Glutamatergic neuron (in vitro differentiated cells): ENCODE measurements at places on chromosomes 4 and X. TPM values are rescaled to one million over a fixed set of nuclear protein-coding genes. Genes with fewer than 3 reads are reported as not detected.

TEX13B gene
- total RNA-seq = not detected

CYSLTR1 gene
- 0.25 TPM for total RNA-seq

CD38 gene
- total RNA-seq = 0.37 TPM

FAM47C gene
- total RNA-seq = not detected

CITED1 gene
- 42.7 TPM for total RNA-seq

SULT1E1 gene
- total RNA-seq = not detected

PABPC1L2B gene
- 1.5 TPM for total RNA-seq

RS1 gene
- total RNA-seq = not detected

GAGE2A gene
- not detected for total RNA-seq

GAGE1 gene
- total RNA-seq = not detected

GPAT3 gene
- not detected for total RNA-seq

LAMTOR3 gene
- total RNA-seq = 39.1 TPM

DGAT2L6 gene
- not detected for total RNA-seq

ANXA3 gene
- total RNA-seq = not detected

AR gene
- total RNA-seq = 0.56 TPM

MMRN1 gene
- total RNA-seq = not detected

TNMD gene
- total RNA-seq = not detected

HAUS7 gene
- total RNA-seq = 24.6 TPM

SSX4 gene
- total RNA-seq = 0.71 TPM

PPP4R3C gene
- total RNA-seq = not detected

RHOXF2 gene
- total RNA-seq = not detected

GAGE12D gene
- total RNA-seq = not detected
